LNCaP clone FGC (cell line): ENCODE measurements at places on chromosomes 2 and 18.

DNA sequence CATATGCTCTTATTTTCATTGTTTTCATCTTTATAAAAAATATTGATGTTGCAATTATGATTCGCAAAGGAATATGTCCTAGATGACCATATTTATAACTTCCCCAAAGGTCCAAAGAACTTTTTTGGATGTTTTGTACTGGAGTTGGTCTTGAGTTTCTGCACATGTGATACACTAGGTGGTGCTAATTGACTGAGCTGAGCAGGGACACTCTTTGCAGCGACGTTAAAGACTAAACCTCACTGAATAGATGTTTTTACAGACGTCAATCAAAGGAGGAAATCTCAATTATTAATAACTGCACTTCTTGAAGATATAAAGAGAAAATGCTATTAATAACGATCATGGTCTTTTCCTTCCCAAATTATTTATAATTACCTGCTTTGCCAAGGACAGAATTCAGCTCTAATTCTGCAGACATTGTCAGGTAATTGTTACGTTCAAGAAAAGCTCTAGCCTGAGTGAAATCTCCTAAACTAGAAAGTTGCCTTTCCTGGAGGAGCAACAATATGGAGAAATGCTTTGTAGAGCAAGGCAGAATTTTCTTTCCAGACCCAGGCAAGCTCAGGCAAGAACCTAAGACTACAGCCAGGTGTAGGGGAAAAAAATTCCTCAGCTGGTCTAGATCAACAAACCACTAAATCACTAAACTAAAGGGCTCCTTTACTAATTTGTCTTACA is 119.3 kb upstream of the RBBP8 start:
- DNase-seq: no peak

DNA sequence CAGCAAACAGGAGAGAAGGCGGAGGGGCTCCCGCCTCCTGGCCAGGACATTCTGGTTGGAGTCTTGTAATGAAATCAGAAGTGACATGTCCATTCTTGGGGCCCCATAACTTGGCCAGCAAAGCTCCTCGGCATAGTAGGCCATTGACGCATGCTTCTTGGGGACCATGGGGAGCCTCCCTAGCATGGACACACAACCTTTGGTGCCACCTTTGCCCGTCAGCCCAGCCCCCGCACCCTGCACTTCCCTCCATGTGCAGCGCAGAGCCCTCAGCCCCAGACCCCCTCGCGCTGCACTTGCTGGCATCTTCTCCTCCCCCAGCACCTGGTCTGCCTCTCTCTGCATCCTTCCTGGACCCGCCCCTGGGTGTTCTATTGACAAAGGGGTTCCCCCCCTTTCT is 23.1 kb downstream of the DCDC2C start:
- no peak for DNase-seq

DNA sequence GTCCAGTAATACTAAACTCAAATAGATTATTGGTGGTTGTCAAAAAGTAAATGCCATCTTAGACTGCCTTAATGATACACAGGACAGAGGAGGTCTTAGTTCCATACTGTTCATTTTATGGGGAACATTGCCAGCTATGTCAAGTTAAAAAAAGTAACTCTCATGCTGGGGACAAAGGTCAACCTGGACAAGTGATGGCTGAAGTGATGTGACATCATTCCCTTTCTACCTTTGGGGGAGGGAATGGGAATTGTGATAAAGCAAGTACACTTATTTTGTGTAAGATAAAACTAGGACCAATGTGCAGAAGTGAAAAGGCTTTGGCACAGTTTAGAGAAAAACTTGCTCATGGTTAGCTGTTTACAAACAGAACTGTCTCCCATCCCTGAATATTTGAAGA is 24.0 kb upstream of the SNORC start:
- DNase-seq: no peak

GRCh38 chr2:133892352-133892913 is 324.2 kb upstream of the NCKAP5 start:
- DNase-seq: no peak

GRCh38 chr2:167613471-167613870 is 633.9 kb downstream of the STK39 start:
- no peak for DNase-seq

DNA sequence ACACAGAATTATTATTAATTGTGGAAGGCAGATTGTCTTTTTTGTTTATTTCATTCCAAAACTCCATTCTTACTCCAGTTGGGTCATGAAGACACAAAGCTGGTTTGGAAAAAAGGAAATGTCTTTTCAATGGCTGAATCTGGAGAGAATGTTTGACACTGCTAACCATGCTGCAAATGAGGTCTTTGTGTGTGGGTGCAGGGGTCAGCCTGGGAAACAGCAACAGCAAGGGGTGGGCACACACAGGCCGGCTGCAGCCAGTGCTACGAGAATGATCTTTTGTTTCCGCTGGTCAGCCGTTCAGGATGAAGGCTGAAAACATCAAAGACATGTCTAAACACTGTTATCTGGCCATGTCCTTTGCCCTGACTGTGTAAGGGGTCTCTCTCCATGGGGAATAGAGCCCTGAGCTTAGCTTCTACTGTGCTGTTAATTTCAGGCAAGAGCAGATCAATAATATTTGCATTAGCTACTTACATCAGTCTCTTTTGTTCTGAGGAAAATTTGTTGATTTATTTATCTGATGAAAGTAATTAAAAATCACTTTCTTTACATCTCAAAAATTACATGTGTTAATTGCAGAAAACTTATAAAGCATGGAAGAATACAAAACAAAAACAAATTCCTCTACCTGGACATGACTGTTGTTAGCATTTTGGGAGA is 33.3 kb upstream of the E2F6 start:
- no peak for DNase-seq

DNA sequence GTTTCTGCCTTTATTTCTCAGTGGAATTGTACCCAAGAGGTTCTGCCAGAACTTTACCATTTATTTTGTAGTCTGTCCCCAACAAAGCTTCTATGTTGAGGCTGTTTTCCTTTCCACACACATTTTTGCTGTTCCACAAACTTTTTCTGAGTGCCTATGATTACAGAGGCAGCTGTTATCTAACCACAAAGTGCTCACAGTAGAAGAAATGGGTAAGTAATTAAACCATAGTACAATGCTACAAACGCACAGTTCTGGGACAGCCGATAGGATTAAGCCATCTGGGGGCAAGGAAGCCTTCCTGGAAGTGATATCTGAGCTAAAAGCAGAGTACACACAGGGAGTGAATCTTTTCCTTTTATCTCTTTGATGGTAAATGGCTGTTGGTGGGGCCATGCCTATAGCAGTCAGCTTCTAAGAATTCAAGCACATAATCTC is 3.9 kb upstream of the MGAT4A start:
- DNase-seq: no peak

DNA sequence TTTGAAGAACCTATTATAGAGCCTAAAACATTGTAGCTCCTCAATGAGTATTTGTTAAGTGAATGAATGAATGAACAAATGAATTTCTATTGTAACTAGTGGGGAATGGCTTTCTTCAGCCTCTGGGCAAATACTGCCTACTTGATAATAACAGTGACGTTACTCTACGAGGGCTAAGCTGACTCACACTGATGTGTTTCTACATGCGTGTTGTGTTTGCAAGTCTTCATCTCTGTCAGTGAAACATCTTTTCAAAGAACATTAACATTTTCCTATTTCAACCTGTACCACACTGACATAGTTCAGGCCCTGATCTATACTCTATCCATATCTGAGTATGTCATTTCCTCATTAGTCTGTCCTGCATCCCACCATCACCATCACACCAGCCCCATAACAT is 319.9 kb upstream of the ACVR2A start:
- DNase-seq: no peak

DNA sequence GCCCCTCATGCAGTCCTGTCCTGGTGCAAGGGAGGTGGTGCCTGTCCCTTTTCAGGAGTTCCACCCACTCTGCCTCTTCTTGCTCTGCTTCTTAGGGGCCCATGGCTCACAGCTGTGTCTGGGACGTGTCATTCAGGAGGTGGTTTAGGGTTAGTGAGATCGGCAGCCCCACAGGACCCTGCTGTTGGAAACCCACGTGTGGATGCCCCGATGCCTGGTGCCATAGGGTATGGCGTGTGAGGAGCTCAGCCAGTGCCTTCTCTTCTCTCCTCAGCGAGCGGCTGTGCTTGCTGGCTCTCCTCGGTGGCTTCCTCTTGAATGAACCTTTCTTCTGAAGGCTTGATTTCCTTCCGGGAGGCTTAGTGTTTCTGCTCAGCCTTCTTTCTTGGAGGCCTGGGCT is 55.2 kb downstream of the LDLRAD4 start:
- DNase-seq: no peak

DNA sequence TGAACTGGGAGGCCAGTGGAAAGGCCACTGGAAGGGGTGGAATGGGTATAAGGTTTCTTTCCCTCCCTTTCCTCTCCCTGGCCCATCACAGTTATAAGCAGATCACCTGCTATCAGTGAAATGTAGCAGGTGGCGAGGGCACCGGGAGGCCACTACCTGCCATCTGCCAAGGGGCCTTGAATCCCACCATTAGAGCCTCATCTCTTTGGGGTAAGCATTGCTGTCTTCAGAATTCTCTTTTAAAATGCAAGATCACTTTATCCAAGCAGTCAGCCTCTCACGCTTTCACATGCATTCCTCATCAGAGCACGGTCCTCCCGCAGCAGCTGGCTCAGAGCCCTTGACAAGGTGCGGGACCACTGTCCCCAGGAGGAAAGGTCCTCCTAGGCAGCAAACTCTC is 268.5 kb downstream of the CELF4 start:
- no peak for DNase-seq
